T47D (cell line): ENCODE measurements at places on chromosomes 3 and 15.

DNA sequence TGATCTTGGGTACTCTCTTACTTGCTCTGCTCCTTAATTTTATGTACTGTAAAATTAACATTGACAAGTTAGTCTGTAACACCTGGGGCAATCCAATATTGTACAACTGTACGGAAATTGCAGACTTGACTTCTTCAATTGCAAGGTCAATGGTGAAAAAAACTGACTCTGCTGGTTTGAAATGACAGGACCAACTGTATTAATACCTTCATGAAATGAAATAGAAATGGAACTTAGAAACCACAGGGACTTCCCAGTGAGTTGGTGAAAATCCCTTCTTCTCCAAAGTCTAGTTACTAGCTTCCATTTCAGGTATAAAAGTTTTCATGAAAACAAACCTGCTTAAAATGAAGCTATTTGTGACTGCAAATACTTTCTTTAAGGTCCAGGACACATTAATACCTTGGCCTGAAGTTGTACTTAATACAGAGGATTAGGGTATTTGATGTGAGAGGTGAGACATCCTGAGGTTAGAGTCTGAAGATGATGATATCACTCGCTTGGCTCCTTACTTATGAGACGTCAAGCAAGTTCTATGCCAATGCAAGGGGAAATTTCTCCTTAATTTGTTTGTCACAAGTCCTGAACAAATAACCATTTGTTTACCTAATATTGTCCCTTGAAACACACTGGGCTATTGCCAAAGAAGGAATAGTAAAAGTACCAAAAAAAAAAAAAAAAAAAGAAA, 226.2 kb upstream of the TP63 start:
- peak; percentile 41 for DNase-seq

GRCh38 chr3:144660186-144660585, 688.6 kb downstream of the DIPK2A start:
- DNase-seq: no peak

GRCh38 chr3:43994657-43995546, 246.8 kb upstream of the TOPAZ1 start:
- DNase-seq: no peak

- DNase-seq: peak; percentile 55
Measured at GRCh38 chr3:142940000-142940399, 23.5 kb downstream of the PAQR9 start.

DNA sequence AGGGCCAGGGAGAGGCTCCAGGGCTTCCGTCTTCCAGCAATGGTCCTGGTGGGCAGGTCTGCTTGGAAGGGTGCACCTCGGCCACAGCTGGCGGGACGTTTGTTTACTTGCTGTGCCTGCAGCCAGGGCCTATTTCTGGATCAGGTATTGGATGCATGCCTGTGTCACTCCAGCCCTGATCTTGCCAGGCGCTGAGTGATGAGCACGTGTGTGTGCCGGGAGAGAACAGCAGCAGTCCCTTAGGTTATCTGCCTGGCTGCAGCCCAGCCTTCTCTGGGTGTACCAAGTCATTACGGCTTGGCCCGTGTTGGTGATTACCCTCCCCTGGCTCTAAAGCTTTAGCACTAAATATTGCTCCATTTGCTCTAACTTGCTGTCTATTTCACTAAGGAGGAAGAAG, 14.9 kb downstream of the CCDC32 start:
- DNase-seq: no peak

GRCh38 chr3:65144791-65145351, 457.1 kb upstream of the ADAMTS9 start:
- DNase-seq: no peak

GRCh38 chr3:133119176-133119575, 81.0 kb downstream of the TMEM108 start:
- DNase-seq: no peak

GRCh38 chr3:168806871-168807270, 711.1 kb upstream of the GOLIM4 start:
- no peak for DNase-seq

DNA sequence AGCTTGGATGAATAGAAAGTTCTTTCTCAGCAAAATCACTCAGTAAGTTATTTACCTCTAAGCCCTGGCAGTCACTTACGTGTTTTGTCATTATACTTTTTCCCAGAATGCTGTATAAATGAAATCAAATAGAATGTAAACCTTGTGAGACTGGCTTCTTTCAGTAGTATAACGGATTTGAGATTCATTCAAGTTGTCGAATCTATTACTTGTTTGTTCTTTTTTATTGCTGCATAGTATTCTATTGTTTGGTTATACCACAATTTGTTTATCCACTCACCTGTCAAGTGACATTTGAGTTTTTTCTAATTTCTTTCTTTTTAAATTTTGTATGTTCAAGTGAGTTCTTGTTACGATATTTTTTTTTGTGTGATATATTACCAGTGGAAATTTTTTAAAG, 381.6 kb downstream of the EDEM1 start:
- no peak for DNase-seq

GRCh38 chr3:186251948-186252619, 110.0 kb downstream of the DGKG start:
- DNase-seq: no peak

DNA sequence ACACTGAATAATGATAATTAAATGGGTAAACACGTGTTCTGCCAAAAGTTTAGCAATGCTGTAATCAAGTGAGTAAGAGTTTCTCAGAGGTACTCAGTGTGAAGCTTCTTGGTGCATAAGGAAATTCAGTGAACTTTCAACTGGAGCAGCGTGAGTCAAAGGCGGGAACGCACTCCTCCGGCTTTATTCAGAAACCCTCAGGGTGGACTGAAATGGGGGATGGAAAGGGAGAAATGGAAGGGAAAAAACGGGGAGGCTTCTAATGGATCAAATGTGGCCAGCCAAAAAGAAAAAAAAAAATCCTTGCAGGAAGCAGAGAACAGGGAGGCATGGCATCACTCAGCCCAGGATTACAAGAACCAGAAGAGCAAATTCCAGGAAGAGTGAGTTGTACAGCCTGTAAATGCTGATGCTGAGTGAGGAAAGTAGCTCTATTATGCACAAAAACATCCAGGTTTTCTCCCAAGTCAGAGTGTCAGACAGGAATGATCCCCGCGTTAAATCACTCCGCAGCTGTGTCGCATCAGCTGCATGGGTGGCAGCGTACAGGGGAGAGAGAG, 85.3 kb downstream of the ASB7 start:
- DNase-seq: no peak

- no peak for DNase-seq
Measured at GRCh38 chr3:150033721-150034120, 63.0 kb upstream of the PFN2 start.

DNA sequence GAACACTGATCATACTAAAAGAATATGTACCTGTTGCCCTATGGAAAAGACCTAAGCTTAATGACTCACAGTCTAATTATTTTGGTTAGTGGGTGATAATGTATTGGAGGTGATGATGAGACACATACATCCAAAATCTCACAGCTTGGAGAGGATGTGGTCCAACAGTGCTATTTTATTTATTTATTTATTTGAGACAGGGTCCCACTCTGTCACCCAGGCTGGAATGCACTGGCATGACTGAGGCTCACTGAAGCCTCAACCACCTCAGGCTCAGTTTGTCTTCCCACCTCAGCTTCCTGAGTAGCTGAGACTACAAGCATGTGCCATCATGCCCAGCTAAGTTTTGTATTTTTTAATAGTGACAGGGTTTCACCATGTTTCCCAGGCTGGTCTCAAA, 35.0 kb downstream of the LPP start:
- DNase-seq: no peak

- DNase-seq: peak; percentile 90
Measured at GRCh38 chr15:99249270-99249841, at the start of gene TTC23. TTC23 (minus strand) TSS chr15:99249581; CDS start chr15:99228712, 20,869 bp downstream.

DNA sequence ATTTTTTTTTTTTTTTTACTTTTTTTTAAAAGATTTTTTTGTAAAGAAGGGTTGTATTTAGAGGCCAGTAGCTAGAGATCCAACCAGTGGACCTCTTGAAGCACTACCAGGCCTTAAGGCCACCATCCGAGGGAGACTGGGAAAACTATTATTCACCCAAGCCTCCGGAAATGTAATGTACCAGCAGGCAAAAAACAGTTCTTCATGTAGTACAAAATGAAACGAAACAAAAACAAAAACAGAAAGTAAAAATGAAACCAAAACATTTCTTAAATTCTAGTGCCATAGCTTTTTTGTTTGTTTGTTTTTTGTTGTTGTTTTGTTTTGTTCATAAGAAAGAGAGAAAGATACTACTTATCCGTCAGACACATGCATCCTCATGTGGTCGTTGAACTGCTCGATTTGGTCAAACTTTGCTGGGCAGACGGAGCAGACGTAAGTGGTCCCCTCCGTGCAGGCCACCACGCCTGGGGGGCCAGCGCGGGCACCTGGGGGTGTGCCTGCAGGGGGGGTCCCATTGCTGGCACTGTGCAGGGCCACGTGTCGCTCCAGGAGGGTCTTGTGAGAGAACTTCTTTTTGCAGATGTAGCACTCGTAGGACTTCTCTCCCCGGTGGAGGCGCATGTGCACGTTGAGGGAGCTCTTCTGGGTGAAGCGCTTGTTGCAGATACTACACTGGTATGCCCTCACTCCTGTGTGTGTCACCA, 45.0 kb downstream of the TIGIT start:
- no peak for DNase-seq

GRCh38 chr15:33516563-33516962, 205.8 kb downstream of the RYR3 start:
- DNase-seq: no peak

DNA sequence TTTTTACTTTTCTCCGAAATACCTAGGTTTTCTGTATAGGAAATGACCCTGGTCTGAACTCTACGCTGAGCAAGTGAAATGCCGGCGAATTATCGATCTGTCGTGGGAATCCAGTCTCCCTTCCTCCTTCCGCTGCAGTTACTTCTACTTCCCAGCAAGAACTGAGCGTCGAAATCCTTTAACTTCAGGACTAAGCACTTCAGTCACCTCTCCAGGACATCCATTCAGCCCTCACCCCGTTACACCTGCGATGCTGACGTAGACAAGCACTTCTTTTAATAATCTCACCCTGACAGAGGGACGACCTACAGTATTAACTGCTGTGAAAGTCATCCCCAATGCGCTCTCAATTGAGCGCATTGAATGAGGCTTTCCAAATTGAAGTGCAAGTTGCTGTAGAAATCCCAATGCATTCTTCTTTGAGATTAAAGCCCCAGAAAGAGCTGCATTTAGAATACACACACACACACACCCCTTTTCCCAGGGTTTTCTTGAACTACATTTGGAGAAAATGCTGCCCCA, 1.3 kb downstream of the TOP2B start:
- no peak for DNase-seq

- no peak for DNase-seq
Measured at GRCh38 chr3:23819599-23820360, 14.0 kb downstream of the UBE2E1 start.

GRCh38 chr15:19987389-19988048, 554.1 kb downstream of the GOLGA6L6 start:
- no peak for DNase-seq

GRCh38 chr3:71415681-71416122, 167.8 kb downstream of the FOXP1 start:
- DNase-seq: no peak

- no peak for DNase-seq
Measured at GRCh38 chr3:21062831-21063294, 688.1 kb downstream of the ZNF385D start.

GRCh38 chr3:3734881-3735280, 64.3 kb upstream of the LRRN1 start:
- DNase-seq: no peak

GRCh38 chr3:186789554-186790260, 6.3 kb downstream of the EIF4A2 start:
- DNase-seq: no peak

DNA sequence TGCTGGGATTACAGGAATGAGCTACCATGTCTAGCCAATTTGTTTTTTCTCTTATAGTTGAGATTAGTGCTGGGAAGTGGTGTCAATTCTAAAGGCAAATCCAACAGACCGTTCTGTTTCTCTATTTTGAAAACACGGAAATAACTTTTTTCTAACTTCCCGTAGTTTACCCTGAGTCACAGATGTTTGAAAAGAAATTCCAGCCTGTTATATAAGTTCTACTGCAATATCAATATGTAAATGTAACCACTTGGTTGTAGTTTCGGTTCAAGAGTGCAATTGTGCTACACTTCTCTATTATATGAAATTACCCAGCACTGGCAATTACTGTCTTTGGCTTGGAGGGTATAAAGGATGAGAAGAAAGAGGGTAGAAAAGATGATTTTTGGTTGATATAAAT, 22.3 kb upstream of the GNB4 start:
- no peak for DNase-seq

- no peak for DNase-seq
Measured at GRCh38 chr3:16187213-16187790, 12.8 kb downstream of the GALNT15 start.

DNA sequence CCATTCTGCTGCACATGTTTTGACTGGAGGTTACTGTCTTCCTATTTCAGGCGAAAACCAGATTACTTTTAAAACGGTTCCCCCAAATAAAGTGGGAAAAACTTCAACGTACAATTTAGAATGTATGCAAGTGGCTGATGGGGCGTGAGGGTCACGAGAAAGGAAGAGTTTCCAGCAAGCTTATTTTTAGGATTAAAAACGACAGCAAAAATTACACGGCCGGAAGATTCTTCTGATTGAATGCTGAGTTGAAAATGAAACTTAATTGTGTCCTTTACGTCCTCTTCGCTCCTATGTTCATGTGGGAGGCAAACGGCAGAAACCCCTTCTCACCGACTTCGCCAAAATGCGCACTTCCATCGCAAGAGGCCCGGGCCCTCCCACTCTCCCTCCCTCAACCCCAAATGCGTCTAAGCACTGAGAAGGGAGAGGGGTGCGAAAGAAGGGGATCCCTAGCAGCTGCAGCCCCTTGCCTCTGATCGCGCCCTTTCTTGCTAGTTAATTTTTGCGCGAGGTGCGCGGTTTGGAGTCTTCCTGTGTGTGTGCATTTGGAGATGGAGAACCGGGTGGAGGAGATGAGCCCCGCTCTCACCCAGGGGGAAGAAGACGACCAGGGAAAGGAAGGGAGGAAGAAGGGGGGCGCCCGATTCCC, 656 bp downstream of the CD47 start:
- DNase-seq: peak; percentile 38

DNA sequence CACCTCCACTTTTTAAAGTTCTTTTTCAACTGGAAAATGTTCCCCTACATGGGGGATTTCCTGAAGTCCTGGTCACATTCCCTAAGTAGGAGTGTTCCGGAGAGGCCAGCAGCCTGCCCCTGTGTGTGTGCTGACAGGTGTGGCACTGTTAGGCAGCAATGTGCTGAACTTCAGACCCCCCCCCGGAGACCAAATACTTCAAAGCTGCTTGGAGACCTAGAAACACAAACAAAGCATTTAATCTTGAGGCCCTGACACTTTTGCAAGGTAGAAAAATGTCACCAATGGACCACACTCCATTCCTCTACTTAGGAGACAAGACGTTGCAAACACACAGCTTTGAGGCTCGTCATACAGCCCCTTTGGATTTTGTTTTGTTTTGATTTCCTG, 259.6 kb upstream of the CTNNB1 start:
- no peak for DNase-seq

GRCh38 chr3:9349321-9350117, 13.3 kb upstream of the THUMPD3 start:
- peak; percentile 91 for DNase-seq

DNA sequence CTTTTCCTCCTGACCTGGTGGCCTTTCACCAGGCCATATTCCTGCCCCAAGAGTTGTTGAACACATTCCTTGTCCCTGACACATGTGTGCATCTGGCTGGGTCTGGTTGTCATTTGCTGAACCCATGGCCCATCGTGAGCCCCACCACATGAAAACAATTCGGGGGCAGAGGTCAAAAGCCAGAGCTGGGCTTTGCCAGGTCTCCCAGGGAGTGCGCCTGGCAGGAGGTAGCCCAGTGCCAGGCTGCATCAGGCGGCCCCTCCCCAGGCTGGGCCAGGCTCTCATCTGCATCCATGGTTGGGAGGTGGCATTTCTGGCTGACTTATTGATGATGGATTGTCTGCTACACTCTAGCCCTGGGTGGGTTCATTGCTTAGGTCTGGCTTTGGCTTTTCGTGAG, 30.9 kb downstream of the SPSB4 start:
- no peak for DNase-seq
